Urinary bladder (tissue), 4 donors: ENCODE measurements at places on chromosomes 16 and 17.

DNA sequence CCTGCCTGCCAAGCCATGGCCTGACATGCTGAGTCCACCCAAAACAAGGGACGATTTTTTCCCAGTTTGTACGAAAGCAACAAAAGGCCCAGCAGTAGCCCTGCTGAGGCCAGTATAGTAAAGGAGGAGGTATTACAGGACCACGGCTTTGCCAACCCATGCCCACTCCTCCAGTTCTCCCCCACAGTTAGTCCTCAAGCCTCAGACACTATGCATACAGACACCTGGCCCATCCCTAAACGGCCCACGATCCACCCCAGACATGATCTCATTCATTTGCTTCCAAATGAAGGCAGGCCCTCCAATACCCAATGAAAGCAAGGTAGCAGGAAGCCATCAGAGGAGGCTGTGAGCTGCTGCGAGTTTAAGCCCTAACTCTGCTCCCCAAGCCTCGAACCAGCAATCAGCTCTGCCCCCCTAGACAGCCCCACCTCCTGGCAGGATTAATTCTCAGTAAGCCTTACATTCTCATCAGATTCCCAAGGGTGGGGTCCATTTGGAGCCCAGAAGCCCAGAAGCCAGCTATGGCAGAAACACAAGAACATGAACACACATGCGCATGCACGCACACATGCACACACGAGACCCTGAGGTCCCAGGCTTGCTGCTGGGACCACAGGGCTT, 4.9 kb downstream of the HDAC5 start:
- DNase-seq = no peak

DNA sequence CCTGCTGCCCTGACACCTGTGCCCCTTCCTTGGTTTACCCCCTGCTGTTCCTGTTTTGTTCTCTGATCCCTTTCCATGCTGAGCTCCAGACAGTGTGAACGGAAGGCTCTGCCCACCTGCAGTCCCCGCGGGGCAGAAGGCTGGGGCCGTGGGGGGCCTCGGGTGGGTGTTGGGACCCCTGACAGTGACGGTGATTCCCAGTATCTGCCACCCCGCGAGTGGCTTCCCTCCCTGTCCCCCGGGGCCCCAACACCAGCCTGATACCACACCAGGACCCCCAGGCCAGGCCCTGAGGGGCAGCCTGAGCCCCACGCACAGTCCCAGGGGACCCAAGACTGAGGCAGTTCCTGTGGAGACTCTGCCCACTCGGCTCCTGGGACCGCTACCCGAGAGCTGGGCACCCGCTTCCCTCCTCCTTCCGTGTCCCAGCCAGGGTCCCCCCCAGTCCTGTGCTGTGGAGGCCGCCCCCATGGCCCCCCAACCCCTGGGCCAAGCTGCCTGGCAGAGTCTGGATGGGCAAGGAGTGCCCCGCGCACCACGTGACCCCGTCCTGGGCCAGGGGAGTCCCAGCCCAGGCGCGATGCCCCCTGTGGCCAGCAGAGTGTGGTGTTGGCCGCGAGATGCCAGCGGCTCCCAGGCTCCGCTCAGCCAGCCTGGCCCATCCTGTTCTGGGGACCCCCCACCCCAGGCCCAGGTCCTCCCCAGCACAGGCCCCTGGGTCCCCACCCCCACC, 10.0 kb upstream of the C1QTNF8 start:
- no peak for DNase-seq

- DNase-seq = no peak
Observed at GRCh38 chr17:61627658-61628057, 36.6 kb upstream of the NACA2 start.

- DNase-seq = no peak
Observed at GRCh38 chr16:88415713-88416323, 33.1 kb downstream of the ZNF469 start.

DNA sequence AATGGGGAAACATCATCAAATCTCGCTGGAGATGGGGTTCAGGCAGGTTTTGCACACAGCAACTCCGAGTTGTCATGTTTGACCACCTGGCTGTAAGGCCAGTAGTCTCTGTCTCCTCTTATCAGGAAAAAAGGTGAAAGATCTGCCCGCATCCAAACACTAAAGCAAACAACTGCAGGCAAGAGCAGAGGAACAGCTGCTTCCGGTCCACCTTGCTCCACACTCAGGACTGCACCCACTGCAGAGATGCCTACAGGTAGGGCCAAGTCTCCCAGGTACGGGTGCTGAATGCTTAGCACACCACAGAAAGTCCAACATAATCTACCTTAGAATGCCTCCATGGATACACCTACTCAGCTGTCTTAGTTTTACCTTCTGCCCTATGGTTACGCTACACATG, 7.3 kb downstream of the TEX2 start:
- no peak for DNase-seq

DNA sequence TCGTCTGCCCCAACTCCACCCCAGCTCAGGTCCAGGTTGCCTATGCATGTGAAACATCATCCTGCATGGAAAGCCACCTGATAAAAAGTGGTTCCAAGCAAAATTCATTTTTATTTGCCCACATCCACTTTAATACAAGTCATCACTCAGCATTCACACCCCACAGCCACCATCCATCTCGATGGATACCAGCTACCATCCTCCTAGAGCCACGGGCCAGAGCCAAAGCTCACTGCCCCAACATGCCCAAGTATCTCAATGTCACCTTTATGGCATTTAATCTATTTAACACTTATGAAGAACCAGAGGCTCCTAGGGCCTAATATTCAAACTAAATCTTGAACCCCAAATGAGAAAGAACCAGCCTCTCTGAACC, 70.5 kb downstream of the COPRS start:
- no peak for DNase-seq

- DNase-seq = no peak
Observed at GRCh38 chr17:50451943-50452629, 16.6 kb downstream of the CHAD start.
